Peyer's patch (tissue), 4 donors: ENCODE measurements at places on chromosomes 11 and 22. TPM values are rescaled to one million over a fixed set of nuclear protein-coding genes. Genes with fewer than 3 reads are reported as not detected.

DNA sequence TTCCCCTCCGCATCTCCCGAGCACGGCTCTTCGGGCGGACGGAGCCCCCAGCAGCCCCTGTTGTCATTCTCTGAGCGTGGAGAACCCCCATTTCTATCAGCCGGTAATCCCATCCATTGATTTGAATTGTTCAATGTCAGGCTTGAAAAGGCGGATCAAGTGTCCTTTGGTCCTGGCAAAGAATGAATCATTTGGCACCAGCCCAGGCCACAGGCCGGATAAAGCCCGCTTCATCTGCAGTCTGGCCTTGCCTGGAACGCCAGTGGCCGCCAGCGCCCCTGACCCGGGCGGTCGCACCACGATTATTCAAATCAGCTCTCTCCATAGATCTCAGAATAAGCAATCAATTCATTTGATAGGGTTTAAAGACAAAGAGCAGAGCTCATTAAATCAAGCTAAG is 188.9 kb downstream of the BRD1 start:
- no peaks in the 10 kb centered on the region for H3K27me3 ChIP-seq
- no peak overlapping the region for H3K4me3 ChIP-seq
- H3K27ac ChIP-seq, result no peak overlapping the region

DNA sequence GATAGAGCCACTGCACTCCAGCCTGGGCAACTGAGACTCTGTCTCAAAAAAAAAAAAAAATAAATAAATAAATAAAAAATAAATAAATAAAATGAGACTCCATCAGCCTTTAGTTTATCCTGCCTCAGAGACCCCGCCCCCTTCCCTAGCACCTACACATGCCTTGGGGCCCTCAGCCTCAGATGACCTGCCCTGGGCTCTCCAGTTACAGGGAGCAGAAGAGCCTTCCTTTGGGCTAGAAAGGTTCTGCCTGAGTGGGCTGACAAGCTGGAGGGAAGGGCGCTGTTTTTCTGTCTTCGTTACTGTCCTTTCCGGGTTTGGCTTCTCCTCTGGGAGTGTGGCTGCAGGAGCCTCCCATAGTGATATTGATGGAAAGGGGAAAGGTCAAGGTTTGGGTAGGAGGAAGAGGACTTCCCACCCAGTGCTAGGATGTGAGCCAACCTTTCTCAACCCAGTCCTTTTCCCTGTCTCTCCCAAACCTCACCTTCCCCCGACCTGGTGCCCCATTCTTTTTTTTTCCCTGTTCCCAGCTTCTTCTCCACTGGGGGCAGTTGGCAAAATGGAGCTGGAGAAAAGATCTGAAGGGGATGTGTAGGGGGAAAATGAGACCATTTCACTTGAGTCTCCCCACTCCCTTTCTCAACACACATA is 1.5 kb upstream of the SF3B2 start:
- H3K27ac ChIP-seq, result peak overlapping the region; percentile 86
- H3K4me1 ChIP-seq, result peaks cover 8% of the 10 kb centered on the region
- peaks cover 19% of the 10 kb centered on the region for H3K36me3 ChIP-seq
- no peak overlapping the region for H3K4me3 ChIP-seq
- H3K27me3 ChIP-seq, result no peaks in the 10 kb centered on the region

- no peak overlapping the region for H3K4me3 ChIP-seq
- DNase-seq, result no peak
- no peaks in the 10 kb centered on the region for H3K27me3 ChIP-seq
Measured at GRCh38 chr11:34238533-34238932, 119.3 kb downstream of the ABTB2 start.

DNA sequence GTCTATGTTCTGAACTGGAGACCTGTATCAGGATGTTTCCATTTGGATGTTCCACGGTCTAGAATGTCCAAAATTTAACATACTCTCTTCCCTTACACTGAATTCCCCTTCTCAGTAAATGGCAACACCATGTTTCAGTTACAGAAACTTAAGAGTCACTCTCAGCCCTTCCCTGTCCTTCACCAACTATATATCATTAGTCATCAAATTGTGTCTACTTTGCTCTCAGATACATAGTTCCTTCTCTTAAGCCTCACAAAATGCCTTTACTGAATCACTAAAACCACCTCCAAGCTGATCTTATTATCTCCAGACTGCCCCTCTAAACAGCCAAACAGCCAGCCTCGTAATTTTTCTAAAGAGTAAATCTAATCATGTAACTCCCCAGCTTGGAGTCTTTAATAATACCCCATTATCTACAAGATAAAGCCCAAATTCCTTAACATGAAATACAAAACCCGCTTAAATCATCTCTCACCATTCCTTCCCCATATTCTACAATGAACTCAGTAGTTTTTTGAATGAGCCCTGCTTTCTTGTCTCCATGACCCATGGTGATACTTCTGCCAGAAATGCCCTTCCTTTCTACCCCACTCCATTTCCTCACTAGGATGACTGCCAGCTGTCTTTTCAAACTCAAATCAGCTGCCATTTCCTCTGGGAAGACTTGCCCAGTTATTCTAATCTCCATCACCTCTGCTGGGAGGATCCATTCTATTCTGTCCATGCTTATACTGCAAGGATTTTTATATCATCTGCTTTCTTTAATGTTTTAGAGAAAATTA is 102.7 kb upstream of the ARHGAP42 start:
- no peaks in the 10 kb centered on the region for H3K36me3 ChIP-seq
- no peak overlapping the region for H3K4me3 ChIP-seq
- no peak for DNase-seq
- no peaks in the 10 kb centered on the region for H3K4me1 ChIP-seq
- no peaks in the 10 kb centered on the region for H3K27me3 ChIP-seq
- peak overlapping the region; percentile 18 for H3K27ac ChIP-seq

CD3D gene
- total RNA-seq, result 23.9 TPM

C11orf97 gene
- not detected for total RNA-seq

DDX25 gene
- total RNA-seq, result not detected

NRIP3 gene
- total RNA-seq, result 1.7 TPM

- no peak for DNase-seq
- no peak overlapping the region for H3K27ac ChIP-seq
- H3K36me3 ChIP-seq, result no peaks in the 10 kb centered on the region
Measured at GRCh38 chr11:83717537-83717936, 431.4 kb upstream of the CCDC90B start.

CRYBA4 gene
- total RNA-seq, result not detected

SMC1B gene
- not detected for total RNA-seq

HORMAD2 gene
- total RNA-seq, result not detected

DNA sequence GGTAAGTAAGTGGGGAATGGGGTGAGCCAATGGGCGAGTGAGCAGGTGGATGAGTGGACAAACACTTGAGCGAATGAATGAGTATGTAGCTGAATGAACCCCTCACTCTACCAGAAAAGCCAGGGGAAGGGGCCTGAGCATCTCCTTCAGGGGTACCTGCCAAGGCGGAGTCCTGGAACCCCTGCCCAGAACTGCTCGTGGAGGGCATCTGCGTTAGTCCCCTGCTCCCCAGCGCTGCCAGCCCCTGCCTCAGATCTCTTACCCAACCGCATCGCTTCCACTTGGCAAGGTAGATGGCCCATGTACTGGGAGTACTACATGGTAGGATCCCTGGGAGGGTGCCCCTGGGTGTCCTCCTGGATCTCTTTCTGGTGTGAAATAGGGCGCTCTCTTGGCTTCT is 7.4 kb upstream of the ANO1 start:
- peak; percentile 25 for DNase-seq
- H3K27ac ChIP-seq, result no peak overlapping the region
- no peaks in the 10 kb centered on the region for H3K36me3 ChIP-seq
- no peaks in the 10 kb centered on the region for H3K27me3 ChIP-seq
- no peak overlapping the region for H3K4me3 ChIP-seq

GRCh38 chr11:106156290-106156937 is 79.0 kb downstream of the AASDHPPT start:
- DNase-seq, result peak; percentile 50
- no peak overlapping the region for H3K4me3 ChIP-seq
- H3K27ac ChIP-seq, result no peak overlapping the region
- no peaks in the 10 kb centered on the region for H3K27me3 ChIP-seq

- no peaks in the 10 kb centered on the region for H3K36me3 ChIP-seq
- H3K27me3 ChIP-seq, result no peaks in the 10 kb centered on the region
- H3K4me3 ChIP-seq, result no peak overlapping the region
- no peak for DNase-seq
- H3K4me1 ChIP-seq, result no peaks in the 10 kb centered on the region
- no peak overlapping the region for H3K27ac ChIP-seq
Measured at GRCh38 chr22:33908171-33909074, 11.9 kb downstream of the LARGE1 start.

CADM1 gene
- total RNA-seq, result 0.88 TPM

DNA sequence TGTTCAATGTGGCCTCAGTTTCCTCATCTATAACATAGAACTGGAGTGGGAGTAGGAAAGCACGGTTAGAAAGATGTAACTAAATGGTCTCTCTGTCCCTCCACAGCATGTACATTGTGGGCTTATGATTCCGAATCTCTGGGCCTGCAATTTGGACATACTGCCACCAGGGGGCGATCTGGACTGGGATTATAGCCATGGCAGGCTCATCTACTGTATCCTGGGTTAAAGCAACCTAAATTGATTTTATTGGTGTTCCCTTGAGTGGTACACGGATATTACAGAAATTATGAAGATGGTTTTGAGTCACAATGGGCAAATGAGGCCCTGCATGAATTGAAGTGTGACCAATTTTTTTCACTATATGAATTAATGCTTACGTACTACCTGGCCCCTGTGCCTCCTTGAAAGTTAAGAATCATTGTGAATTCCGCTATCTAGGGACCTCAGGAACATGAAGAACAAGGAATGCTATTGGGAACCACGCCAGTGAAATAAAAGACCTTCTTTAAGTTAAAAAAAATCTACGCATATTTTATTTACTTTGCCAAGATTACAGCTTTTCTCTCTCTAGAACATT is 32.9 kb downstream of the TST start:
- no peaks in the 10 kb centered on the region for H3K27me3 ChIP-seq
- H3K36me3 ChIP-seq, result no peaks in the 10 kb centered on the region
- no peak for DNase-seq
- H3K4me3 ChIP-seq, result no peak overlapping the region
- H3K4me1 ChIP-seq, result no peaks in the 10 kb centered on the region
- no peak overlapping the region for H3K27ac ChIP-seq

OR51I1 gene
- total RNA-seq, result not detected

- H3K27me3 ChIP-seq, result no peaks in the 10 kb centered on the region
- H3K27ac ChIP-seq, result no peak overlapping the region
- H3K4me3 ChIP-seq, result no peak overlapping the region
- no peak for DNase-seq
Measured at GRCh38 chr11:35734669-35735410, 72.3 kb downstream of the TRIM44 start.
